A549 treated with dexamethasone at 1 μM for 4 hours (cell line): ENCODE measurements at places on chromosomes 5 and 9. TPM values are rescaled to one million over a fixed set of nuclear protein-coding genes. Genes with fewer than 3 reads are reported as not detected.

FAM174A gene
- total RNA-seq, result 9.3 to 13.4 TPM (median 12.4 TPM) in 5 replicates

TMEM232 gene
- total RNA-seq, result 0.03 to 0.29 TPM (median 0.11 TPM) in 3 of 5 replicates, not detected in the others

GLRA1 gene
- total RNA-seq, result not detected in 5 replicates

SOX30 gene
- total RNA-seq, result 0.06 to 0.14 TPM (median 0.08 TPM) in 3 of 5 replicates, not detected in the others

DIRAS2 gene
- total RNA-seq, result 0.02 TPM in 2 of 5 replicates, not detected in the others

PWWP2A gene
- 8.8 to 11.0 TPM (median 10.1 TPM) in 5 replicates for total RNA-seq

PLEKHG4B gene
- total RNA-seq, result 1.1 to 1.5 TPM (median 1.3 TPM) in 5 replicates

BNC2 gene
- 4.7 to 8.1 TPM (median 7.5 TPM) in 5 replicates for total RNA-seq

COL27A1 gene
- 5.2 to 9.9 TPM (median 8.7 TPM) in 5 replicates for total RNA-seq

C9orf153 gene
- total RNA-seq, result 0.07 to 0.25 TPM (median 0.12 TPM) in 5 replicates

ACTBL2 gene
- total RNA-seq, result 0.05 to 0.07 TPM (median 0.06 TPM) in 3 of 5 replicates, not detected in the others

JAKMIP2 gene
- not detected in 5 replicates for total RNA-seq
